KG1 (cell line): ENCODE measurements at places on chromosomes 3 and 15.

- no peak for DNase-seq
Measured at GRCh38 chr15:86877171-86877631, 797.5 kb downstream of the AGBL1 start.

- DNase-seq = no peak
Measured at GRCh38 chr15:30929064-30929669, 25.5 kb downstream of the FAN1 start.

GRCh38 chr3:27279123-27279522 is 90.1 kb downstream of the NEK10 start:
- no peak for DNase-seq

DNA sequence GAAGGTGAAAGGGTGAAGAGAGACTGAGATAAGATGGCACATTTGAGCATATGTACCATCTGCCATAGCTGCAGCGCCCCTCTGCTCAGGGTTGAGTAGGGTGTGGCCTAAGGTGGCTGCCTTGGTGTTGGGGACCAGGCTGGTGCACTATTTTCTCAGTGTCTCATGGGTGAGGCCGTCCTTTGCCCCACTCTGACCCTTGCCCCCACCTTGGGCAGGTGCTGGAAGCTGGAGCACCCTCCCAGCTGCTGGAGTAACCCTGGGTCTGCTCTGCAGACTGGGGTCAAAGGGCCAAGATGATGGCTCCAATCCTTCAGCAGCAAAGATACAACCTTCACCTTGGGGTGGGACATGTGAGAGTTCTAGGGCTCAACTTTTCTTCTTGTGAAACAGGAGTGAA is 69.2 kb downstream of the DAPK2 start:
- no peak for DNase-seq

DNA sequence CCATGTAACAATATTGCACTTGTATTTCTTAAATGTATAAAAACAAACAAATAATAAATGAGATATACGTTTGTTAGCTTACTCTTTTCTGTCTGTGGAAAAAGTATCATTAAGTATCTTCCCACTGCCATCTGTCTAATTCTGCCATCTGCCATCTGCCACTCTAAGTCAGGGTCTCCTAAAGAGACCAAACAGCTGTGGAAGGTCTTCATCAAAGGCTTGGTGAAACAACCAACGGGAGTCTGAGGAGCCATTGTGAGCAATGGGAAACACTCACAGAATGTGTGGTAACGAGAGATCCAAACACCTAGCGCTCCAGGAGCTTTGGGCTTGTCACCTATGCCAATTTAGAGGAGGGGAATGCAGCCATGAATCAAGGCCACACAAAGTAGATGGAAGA is 28.7 kb upstream of the PFN2 start:
- DNase-seq = no peak

DNA sequence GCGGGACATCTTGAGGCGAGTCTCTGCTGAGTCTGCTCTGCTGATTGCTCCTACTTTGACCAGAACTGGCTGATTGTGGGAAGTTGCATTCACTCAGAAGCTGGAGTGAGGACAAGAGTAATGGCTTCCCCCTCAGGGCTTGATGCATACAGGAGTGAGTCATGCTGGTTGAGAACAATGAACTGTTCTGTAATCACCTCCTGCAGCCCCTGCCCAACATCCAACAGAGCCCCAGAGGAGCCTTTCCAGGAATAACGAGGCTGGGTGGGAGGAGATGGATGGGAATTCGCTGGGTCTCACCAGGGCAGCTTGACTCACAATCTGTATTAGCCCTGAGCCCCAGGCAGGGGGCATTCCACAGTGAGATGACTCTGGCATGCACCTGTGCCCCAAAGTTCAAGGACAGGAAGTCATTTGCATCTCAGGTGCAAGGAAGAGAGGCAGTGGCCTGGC is 85.0 kb downstream of the RAB11A start:
- DNase-seq = no peak

DNA sequence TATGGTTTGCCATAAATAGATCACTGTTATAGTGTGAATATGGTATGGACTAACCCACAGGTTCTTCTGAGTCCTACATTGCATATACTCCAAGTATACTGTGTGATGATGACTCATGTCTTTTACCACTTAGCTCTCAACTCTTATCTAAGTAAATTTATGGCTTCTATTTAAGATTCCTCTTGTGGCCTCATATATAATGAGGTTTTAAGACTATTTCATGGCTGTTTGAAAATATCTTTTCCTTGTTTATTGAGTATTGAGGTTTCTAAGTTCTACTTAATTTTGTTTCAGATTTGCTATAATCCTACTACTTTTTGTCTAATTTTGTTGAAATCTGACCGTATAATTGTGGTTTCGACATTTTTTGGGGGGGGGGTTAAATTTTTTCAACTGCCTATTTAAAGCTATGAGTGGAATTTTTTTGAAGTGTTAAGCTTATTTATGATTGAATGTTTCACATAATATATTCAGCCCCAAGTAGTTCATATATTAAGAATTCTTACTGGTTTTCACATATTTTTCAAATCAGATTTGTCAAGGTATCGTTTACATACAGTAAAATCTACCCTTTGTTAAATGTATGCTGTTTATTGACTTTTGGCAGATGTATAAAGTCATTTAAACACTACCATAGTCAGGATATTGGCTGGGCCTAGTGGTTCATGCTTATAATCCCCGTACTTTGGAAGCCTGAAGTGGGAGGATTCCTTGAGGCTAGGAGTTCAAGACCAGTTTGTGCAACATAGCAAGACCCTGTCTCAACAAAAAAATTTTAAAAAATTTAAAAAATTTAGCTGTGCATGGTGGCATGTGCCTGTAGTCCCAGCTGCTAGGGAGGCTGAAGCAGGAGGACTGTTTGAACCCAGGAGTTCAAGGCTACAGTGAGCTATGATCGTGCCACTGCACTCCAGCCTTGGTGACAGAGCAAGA is 11.7 kb downstream of the SLC25A36 start:
- no peak for DNase-seq

- DNase-seq = no peak
Measured at GRCh38 chr3:42537350-42537749, 34.9 kb downstream of the VIPR1 start.

- DNase-seq = no peak
Measured at GRCh38 chr3:140094487-140094886, 159.5 kb downstream of the CLSTN2 start.
